Osteoblast (primary cell): ENCODE measurements at places on chromosomes 4 and X. TPM values are rescaled to one million over a fixed set of nuclear protein-coding genes. Genes with fewer than 3 reads are reported as not detected.

DNA sequence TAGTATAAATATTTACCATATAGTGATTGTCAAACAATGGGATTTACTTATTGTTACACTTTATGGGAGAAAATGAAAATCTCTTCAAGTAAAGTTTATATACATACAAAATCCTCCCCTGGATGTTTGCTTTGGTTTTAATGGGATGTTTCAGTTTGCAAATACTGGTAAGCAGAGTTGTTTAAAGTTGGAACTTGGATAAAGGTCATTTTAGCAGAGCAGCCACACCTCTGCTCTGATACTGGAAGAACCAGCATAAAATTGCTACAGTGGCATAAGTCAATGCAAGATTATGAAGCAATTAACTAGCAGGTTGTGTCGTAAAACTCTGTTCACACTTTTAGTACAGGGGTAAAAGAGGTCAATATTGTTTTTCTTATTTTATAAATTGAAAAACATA lies 101.2 kb downstream of the TRAPPC11 start:
- no peak for DNase-seq

DNA sequence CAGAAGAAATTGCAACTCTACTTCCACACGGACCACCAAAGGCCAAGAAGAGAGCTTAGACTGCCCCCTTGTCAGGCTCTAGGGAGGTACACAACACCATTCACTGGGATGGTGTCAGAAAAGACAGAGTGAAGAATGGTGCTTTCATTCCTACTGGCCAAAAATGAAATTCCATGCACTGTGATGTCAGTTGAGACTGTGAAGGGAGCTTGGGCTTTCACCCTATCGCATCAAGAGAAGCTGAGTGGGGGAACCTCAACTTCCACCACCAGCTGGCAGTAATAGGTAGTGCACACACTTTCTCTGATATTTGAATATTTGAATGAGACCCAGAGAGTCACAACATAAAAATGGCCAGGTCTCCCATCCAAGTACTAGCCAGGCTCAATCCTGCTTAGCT lies 65.9 kb downstream of the ZNF711 start:
- DNase-seq, result no peak

DNA sequence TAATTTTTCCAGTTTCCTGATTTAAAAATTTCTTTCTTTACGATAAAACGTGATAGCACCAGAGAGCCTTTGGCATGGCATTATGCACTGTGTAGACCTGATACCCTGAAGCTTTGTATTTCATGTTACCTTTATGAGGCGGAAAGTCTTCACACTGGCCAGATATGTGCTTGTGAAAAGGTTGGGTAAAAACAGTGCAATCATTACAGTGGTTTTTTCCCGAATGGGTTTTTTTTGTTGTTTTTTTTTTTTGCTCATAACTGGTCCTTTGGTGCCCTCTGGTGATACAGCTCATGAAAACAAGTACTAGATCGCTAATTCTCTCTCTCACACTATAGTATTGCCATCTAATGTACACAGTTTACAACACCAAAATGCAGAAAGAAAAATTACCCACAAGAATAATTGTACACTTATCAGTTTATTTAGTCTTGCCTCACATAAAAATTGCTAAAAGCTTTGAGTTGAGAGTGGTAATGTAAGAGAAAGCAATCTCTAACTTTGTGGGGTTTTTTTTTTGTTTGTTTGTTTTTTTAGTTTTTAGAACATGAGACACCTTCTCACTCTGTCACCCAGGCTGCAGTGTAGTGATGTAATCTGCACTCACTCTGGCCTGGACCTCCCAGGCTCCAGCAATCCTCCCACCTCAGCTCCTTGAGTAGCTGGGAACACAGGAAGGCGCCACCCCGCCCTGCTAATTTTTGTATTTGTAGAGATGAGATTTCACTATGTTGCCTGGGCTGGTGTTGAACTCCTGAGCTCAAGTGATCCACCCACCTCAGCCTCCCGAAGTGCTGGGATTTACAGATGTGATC lies 21.3 kb downstream of the SPCS3 start:
- DNase-seq, result peak; percentile 62

GRCh38 chr4:182370491-182370890 lies 127.3 kb downstream of the TENM3 start:
- no peak for DNase-seq

DNA sequence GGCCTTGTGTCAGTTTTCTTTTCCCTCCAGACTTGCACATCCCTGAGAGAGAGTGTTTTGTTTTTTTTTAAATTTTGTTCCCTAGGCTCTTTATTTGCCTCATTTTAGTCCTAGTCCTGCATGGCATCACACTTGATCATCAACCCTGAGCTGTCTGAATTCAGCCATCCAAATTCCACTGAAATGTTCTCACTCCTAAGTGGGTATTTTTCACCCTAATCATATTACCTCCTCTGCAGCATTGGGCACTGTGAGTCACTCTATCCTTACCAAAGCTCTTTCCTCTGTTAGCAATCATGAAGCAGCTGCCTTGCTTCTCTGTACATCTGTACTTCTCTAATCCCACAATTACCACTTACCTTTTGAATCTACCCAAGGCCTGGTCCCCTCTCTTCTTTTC lies 356.6 kb upstream of the MAGEB2 start:
- DNase-seq, result no peak

RASGEF1B gene
- total RNA-seq, result 4.1 and 5.8 TPM in 2 replicates

SFRP2 gene
- total RNA-seq, result 0.29 TPM in 1 of 2 replicates, not detected in the other

NLRP2B gene
- under 0.01 TPM in 1 of 2 replicates, not detected in the other for total RNA-seq

DNA sequence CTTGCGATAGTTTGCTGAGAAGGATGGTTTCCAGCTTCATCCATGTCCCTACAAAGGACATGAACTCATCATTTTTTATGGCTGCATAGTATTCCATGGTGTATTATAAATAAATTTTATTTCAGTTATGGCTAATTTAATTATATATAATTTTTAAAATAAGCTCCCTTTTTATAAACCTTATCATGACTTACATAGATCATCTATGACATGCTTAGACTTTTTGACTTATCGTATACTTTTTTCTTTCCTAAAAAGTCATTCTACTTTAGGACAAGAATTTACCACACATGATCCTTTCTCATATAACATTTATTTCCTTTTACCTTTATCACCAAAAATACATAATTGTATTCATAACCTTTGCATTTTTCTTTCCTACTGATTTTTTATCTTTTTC lies 376.5 kb downstream of the CCSER1 start:
- no peak for DNase-seq
